Muscle of leg (tissue), 16 donors: ENCODE measurements at places on chromosomes 1 and 21. TPM values are rescaled to one million over a fixed set of nuclear protein-coding genes. Genes with fewer than 3 reads are reported as not detected.
A peak's percentile ranks its signal among the peaks of the same experiment; 100 is the strongest.

Gene PPFIA4
- 22.4 TPM for total RNA-seq

Gene ST6GALNAC5
- 2.8 TPM for total RNA-seq

Gene SV2A
- total RNA-seq = 2.7 TPM

Gene KLF17
- 0.13 TPM for total RNA-seq

Gene CLDN17
- total RNA-seq = not detected

Gene VASH2
- total RNA-seq = 25.3 TPM

Gene PTAFR
- 1.6 TPM for total RNA-seq

Gene GBP3
- 2.3 TPM for total RNA-seq

Gene RUNX1
- 3.9 TPM for total RNA-seq

Gene IL22RA1
- total RNA-seq = not detected

Gene DCST2
- 0.49 TPM for total RNA-seq

Gene ANGPTL1
- total RNA-seq = 98.2 TPM

Gene PADI2
- 37.2 TPM for total RNA-seq

Gene CASQ2
- 606 TPM for total RNA-seq

Gene PMVK
- total RNA-seq = 10.3 TPM

Gene OR10J1
- not detected for total RNA-seq

GRCh38 chr1:153359241-153359640, 1.6 kb downstream of the S100A9 start:
- no peak for DNase-seq

- DNase-seq = no peak
These were observed 45.9 kb upstream of the COL6A1 start for GRCh38 chr21:45935628-45936027.

DNA sequence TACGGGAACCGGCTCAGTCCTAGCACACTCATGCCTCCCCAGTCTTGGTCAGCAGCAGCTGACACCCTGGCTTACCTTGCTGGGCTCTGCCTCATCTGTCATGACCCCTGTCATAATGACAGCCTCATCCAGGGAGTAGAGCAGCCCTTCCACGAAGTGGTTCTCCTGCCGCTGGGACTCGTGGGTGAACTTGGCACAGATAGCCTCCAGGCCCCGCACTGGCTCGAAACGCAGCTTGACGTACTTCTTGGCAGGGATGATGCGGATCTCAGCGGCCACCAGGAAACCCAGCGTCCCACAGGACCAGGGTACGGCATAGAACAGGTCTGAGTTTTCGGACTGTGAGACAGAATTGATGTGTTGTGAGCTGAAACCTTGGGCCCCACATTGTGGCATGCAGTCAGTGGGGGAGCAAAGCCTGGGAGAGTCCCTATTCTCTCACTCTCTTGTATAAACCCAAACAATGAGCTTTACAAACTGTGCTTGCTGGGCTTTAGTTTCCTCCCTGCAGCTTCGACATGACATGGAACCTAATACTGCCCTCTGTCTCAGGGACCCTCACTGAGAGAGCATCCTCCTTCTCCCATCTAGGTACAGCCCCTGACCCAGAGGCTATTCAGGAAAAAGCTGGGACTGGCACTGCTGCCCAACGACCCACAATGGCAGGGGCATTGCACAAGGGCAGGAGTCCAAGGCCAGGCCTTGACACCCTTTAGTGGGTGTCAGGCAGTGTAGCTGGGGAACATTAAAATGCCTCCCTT, 15.5 kb downstream of the DHCR24 start:
- DNase-seq = no peak

- DNase-seq = peak; percentile 73
These were observed 92.1 kb upstream of the SLC44A3 start for GRCh38 chr1:94727846-94728715.

DNA sequence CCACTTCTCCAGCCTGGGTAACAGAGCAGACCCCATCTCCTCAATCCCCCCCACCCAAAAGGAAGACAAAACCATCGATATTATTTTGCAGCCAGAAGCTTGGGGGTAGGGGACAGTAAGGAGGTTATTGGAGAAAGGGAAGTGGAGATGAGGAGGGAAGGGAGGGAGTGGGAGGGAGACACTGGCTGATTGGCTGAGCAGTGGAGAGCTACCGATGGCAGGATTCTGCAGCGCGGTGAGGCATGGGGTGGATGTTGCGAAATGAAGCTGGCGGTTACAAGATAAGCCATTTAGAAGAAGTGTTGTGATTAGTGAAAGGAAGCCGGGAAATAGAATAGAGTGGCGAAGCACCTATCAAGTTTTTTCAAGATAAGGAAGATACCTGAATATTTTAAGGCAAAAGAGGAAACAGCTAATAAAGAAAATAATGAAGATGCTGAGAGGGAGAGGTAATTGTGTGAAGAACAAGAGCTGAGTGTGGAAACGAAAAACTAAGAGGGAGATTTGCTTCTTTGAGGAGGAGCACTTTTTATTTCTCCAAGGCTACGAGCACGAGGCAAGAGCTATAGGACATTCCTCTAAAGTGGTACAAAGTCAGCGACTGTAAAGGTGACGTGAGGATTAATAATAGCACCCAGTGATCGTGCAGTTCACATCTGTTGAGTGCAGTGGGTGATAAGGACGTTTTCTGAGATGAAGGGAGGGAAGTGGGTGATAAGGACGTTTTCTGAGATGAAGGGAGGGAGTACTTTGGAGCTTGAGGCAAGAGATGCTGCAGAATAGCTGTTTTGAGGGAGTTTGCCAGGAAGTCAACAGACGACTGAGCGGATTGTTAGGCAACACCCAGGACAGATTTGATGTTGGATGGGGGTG, 103.2 kb upstream of the KIF26B start:
- no peak for DNase-seq

DNA sequence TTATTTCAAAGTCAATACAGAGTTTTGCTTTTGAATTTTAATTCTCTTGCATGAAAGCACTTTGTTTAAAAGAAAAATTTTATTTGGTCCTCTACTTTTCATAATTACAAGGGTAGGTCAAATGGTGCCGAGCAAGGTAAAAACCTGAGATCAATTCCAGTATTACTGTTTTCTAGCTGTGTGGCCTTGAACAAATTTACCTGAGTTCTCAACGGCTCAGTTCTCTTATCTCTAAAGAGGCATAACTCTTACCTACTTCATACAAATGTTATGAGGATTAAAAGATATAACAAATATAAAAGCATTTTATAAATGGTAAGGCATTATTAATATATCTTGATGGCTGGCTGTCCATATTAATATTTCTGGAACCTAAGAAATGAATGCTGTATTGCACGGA, 42.5 kb downstream of the USP24 start:
- DNase-seq = no peak

GRCh38 chr1:168148916-168149315, 12.2 kb upstream of the GPR161 start:
- peak; percentile 26 for DNase-seq

DNA sequence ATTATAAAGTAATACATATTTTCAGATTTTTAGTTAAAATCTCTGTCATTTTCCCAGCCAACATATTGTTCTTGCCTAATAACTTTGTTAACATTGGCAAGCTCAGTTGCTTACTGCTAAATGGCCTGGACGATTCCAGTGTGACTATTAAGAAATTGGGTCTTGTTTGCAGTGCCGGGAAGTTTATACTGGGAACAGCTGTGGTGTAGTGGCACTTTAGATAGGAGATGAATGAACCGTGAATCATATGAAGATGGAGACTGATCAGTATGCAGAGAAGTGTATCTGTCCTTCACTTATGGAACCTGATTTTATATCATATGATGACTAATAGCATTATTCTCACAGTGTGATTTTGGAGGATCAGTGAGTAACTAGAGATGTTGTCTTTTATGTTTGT, 3.3 kb downstream of the CHRM3 start:
- DNase-seq = peak; percentile 9

GRCh38 chr1:226665505-226666163, 73.4 kb downstream of the ITPKB start:
- DNase-seq = no peak

GRCh38 chr1:12339811-12340543, 110.1 kb downstream of the VPS13D start:
- DNase-seq = peak; percentile 78

DNA sequence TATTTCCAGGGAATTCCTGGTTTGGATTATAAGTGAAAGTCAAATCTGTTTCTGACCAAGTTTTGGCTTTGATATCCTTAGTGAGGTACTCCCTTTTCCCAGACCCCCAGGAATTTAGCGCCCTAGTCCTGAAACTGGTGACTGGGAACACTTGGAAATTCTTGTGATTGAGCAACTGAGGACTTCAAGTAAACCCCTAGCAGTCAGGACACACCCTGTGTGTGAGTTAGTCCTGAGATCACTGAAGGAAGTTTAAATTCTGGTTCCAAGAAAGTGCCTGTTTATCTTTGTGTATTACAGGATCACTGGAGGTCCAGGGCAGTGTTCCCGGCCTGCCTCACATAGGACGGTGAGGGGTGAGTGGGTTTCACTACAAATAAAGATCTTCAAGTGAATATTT, 95.1 kb upstream of the F3 start:
- no peak for DNase-seq

DNA sequence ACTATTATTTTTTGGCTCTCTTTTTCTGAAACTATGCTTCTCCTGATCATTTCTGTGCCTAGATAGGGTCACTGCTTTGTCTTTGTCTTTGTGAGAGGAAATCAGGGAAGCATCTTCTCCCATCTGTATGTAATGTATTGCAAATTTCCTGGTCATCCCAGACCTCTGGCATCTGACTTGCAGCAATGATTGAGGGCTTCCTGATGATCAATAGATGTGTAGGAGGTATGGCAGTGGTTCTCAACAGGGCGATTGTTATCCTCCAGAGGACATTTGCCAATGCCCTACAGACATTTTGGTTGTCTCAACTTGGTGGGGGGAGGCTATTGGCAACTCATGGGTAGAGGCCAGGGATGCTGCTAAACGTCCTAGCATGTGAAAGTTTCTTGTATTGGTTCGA, 64.7 kb downstream of the RGL1 start:
- DNase-seq = no peak

DNA sequence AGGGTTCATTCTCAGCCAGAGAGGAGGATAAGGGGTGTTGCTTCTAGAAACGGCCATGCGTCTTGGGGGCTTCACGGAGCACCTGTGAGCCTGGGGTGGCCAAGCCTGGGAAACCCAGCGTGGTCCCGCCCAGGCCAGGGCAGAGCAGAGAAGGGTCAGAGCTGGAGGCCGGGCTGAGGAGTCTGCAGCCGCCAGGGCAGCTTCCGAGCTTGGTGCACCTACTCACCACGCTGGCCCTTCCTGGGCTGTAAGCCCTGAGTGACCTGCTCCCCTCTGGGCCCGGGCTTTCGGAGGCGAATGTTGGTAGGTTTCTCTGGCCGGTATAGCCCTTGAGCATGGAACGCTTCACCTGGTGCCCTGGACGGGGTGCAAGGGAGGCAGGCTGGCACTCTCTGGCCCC, 169.8 kb upstream of the ARHGEF16 start:
- no peak for DNase-seq

DNA sequence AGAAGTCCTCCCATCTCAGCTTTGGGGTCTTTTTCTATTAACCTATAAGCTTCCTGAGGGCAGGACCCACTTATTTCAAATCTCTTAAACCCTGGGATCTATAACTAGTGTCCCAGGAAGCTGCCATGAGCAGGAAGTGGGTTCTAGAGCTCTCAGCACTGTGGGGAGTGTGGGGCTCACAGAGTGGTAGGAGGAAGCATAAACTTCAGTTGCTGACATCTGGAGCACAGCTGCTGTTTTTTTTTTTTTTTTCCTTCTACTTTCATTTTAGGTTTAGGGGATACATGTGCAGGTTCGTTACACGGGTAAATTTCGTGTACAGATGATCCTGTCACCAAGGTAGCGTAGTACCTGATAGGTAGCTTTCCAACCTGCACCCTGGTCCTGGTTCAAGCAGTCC, 59.3 kb downstream of the AK4 start:
- DNase-seq = no peak

DNA sequence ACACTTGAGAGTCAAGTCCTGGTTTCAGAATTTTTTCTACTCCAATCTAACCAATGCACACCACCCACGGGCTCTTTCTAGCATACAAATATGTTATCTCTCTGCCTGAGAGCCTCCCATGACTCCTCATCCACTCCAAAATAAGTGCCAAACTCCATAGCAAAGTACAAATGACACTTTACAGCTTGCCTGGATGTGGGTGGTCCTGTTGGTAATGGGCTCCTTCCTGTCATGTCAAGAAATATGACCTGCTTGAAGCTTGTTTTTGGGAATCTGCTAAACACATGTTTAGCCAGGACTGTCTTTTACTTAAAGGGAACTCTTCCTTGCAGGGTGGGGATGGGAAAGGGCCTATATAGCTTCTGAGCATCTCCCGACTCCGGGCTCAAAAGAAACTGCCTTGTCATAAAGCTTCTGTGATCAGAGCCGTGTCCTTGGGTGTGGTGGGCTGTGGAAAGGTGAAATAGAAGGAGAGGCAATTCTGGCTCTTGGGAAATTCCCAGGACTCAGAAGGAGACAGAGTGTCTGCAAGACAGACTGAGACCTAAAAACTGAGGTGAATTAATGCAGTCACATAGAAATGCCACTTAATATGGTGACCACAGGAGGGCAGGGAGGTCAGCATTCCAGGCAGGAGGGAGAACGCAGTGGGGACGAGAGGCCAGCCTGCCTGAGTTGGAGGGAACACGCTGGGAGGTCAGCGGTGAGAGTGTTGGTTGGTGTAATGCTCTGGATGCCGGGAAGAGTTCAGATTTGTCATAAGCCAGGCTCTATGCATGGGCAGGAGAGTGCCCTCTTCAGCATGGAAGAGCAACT, 6.1 kb upstream of the IGFN1 start:
- DNase-seq = peak; percentile 42

GRCh38 chr21:35448876-35449599, 399.9 kb upstream of the RUNX1 start:
- no peak for DNase-seq

DNA sequence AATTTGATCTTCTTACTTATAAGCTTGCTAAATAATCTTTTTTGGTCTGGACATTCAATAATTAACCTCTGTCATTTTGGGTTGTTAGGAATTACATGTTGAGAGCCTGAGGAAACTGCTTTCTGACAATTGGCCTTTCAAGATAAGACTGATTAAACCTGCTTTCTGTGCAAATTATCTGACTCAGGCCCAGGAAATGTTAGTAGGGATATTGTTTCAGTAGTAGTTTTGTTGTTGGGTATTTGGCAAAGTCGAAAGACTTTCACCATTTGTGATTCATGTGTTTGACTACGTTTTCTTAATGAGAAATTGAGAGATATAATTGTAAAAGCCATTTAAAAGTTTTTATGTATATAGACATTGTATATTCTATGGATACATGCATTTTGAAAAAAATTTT, 81.1 kb upstream of the GPR88 start:
- DNase-seq = no peak

DNA sequence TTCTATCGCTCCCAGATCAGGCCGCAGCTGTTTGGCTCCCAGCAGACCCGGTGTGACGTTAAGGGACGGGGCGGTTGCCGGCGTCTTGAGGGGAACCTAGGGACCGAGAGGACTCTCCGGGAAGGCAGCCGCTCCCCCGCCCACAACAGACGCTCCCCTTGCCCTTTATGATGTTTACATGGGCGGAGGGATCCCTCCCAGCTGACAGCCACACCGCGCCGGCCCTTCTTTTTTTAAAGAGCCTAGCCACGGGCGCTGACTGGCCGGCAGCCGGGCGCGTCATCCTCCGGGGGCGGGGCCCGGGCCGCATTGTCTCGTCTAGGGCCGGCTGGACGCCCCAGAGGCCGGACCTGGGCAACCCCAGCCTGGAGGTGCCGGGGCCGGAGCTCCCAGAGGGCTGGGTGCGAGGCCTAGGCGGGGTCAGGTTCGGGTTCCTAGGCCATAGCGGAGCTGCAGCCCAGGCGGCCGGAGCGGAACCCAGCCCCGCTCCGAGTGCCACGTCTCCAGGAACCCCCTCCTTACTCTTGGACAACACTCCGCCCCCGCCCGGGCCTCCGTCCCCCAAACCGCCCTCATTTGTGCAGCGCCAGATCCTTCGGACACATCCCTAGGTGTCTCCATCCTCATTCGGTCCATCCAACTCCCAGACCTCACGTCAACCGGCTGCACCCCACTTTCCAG, at the start of gene PCAT6:
PCAT6 (plus strand) TSS at position 340 of the 681 bp plus-strand sequence.
- peak; percentile 99 for DNase-seq

GRCh38 chr1:156126043-156126629, 11.6 kb downstream of the LMNA start:
- peak; percentile 96 for DNase-seq
